ENCODE measurements at places on chromosomes 7 and 10.

- DNase-seq: no peak
These were observed 13.3 kb downstream of the ZCCHC24 start for GRCh38 chr10:79431891-79432831.

GRCh38 chr7:137169282-137169698, 174.2 kb downstream of the PTN start:
- DNase-seq: no peak

DNA sequence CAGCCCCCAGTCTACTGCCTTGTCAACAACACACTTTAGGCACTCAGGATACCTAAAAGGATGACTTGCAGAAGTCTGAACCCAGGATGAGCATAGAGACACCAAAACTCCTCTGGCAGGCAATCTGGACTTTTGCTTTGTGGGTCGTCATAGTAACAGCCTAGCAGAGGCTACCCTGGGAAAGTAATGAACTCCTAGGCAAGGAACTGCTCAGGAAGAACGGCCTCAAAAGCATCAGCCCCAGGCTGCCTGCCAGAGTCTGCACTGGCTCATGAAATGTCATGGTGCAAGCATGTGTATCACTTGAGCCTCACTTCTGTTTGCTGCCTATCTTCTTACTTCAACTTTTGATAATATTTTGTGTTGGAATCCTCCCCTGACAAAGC, 715.1 kb downstream of the GRID1 start:
- DNase-seq: no peak

DNA sequence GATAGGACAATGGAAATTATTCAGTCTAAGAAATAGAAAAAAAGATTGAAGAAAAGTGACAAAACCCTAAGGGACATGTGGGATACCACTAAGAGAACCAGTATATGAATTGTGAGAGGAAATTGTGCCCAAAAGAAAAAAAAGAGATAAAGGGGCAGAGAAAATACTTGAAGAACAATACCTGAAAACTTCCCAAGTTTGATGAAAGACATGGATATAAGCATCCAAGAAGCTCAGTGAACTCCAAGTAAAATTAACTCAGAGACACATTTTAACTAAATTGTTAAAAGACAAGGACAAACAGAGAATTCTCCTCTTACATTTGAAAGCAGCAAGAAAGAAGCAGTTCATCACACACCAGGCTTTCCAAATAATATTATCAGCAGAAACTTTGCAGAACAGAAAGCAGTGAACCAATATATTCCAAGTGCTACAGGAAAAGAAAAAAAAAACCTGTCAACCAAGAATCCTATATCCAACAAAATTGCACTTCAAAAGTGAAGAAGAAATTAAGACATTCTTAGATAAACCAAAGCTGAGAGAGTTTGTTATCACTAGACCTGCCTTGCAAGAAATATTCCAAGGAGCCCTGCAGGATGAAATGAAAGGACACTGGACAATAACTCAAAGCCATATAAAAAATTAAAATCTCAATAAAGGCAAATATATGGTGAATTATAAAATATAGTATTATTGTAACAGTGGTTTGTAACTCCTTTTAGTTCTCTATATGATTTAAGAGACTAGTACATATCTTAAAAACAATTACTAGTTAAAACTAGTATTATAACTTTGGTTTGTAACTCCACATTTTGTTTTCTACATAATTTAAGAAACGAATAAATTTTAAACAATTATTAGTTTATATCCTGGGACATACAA, 470.0 kb downstream of the PTPRN2 start:
- DNase-seq: no peak

DNA sequence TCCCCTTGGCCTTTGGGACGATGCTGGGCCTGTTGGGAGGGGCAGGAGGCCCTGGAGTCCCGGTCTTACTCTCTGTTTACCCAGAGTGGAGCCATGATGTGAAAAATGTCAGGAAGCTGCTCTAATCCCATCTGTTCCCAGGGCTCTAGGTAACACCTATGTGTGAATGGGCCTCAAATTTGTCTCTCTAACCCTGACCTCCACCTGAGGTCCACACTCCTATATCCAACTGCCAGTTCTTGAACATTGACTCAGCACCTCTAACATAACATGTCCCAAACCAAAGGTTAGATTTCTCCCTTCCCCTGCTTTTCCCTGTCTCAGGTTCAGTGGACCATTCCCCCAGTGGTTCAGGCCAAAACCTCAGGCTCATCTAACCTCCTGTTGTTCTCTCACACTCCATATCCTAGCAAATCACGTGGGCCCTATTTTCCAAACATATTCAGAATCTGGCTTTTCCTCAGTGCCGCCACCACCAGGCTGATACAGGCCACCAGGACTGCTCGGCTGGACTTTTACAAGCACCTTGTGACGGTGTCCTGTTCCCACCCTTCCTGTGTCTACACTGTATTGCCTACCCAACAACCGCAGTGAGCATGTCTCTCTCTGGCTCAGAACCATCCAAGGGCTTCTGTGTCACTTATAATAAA, 130.6 kb downstream of the ATXN7L1 start:
- DNase-seq: no peak

Measured in activated CD4-positive, alpha-beta T cell treated with anti-CD3 and anti-CD28 coated beads, Interleukin-2, amount 50 U/mL, for 48 hours (primary cell).